ENCODE measurements at places on chromosomes 12 and 14.

- DNase-seq = no peak
These were observed 37.8 kb downstream of the SLCO1A2 start for GRCh38 chr12:21296751-21297406.

DNA sequence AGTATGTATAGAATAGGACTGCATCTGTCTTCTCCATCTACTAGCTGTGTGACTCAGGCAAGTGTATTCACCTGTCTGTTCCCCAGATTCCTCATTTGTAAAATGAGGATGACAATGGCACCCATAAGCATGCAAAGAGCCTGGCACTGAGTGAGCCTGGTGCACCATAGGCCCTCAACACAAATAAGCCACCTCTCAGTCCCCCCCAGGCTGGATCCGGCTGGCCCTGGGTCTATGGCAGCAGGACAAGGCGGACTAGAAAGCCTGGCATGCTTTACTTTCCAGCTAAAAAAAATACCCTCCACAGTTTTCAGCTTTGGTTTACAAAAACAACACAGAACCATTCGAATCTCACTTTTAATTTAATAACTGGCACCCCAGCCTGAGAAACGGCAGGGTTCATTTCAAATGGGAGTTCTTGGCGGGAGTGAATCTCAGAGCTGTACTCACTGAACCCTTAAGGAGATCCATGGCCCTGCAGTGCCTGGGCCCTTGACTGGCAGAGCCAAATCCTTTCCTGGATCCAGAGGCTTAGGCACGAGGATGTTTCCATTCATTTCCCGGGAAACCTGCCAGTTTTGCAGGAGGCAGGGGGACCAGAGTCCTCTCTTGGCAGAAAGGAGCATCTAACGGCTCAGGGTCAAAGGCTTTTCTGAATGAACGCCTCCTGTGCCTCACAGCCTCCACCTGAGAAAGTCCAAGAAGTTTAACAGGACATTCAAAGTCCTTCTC lies 17.7 kb downstream of the SYNE3 start:
- no peak for DNase-seq

- no peak for DNase-seq
These were observed 8.7 kb downstream of the NOC4L start for GRCh38 chr12:132152953-132153352.

DNA sequence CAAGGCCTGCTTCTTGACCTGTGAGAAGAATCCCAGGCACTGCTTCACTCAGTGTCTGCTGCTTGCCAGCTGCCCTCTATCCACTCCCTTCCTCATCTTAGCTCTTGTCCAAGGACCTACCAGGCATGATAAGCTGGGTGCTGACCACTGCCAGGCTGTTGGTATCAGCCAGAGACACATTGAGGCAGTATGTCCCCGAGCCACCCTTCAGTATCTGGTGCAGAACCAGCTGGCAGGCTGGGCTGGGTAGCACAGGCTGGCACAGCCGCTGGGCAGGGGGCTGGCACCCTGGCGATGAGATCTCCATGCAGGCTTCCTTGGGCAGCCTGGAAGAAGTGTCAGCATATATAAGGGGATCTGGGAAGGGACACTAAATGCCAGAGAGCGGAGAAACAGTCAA lies 10.5 kb downstream of the PMEL start:
- DNase-seq = no peak

- no peak for DNase-seq
These were observed 903.9 kb upstream of the FOXG1 start for GRCh38 chr14:27862684-27863083.

DNA sequence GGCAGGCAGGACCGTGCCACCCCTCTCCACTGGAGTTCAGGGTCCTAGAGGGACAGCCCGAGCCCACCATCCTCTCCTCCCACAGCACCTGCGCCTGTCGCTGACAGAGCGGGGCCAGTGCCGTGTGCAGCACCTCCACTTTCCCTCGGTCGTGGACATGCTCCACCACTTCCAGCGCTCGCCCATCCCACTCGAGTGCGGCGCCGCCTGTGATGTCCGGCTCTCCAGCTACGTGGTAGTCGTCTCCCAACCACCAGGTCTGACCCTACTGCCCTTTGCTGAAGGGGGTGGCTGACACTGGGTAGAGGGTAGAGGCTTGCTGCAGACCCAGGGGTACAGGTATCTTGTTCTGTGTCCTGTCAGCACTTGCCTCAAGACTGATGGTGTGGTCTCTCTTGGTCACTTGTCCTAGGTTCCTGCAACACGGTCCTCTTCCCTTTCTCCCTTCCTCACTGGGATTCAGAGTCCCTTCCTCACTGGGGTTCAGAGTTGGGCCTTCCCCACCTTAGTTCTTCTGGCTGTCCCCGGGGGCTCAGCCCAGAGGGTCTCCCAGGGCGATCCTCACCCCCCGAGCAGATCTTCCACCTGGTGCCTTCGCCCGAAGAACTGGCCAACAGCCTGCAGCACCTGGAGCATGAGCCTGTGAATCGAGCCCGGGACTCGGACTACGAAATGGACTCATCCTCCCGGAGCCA lies 42.0 kb downstream of the SH2B3 start:
- no peak for DNase-seq
